ENCODE measurements at places on chromosomes 12 and 14.

DNA sequence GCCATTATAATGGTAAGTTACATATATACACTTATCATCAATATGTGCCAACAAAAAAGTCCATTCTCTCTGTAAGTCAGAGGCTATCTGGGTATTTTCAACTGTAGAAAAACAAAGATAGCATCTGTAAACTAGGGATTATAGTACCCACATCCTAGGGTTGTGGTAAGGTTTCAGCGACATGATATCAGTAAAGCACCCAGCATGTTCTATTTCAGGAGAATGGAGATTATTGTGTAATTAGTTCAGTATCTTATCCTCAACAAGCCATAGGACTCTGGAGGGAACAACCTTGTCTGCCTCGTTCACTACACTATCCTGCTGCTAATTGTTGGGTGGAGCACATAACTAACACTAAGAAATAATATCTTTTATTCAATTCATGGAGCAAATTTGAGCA lies 19.7 kb upstream of the CKAP4 start:
- H3K27ac ChIP-seq, result no peak overlapping the region
- no peak overlapping the region for H3K4me3 ChIP-seq
- H3K27me3 ChIP-seq, result no peaks in the 10 kb centered on the region
- DNase-seq, result no peak
- peaks cover 11% of the 10 kb centered on the region for H3K4me1 ChIP-seq
- H3K36me3 ChIP-seq, result no peaks in the 10 kb centered on the region

GRCh38 chr14:96252999-96253539 lies 2.9 kb upstream of the BDKRB1 start:
- no peak overlapping the region for H3K27ac ChIP-seq
- DNase-seq, result no peak
- H3K27me3 ChIP-seq, result no peaks in the 10 kb centered on the region
- H3K4me3 ChIP-seq, result no peak overlapping the region

DNA sequence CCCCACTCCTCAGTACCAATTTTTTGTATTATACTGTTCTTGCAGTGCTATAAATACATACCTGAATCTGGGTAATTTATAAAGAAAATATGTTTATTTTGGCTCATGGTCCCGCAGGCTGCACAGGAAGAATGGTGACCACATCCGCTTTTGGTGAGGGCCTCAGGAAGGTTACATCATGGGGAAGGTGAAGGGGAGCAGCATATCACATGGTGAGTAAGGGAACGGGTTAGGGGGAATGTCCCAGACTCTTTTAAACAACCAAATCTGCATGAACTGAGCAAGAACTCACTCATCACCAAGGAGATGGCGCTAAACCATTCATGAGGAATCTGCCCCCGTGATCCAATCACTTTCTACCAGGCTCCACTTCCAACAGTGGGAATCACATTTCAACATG lies 40.0 kb downstream of the OSBPL8 start:
- DNase-seq, result no peak
- H3K27ac ChIP-seq, result no peak overlapping the region
- H3K27me3 ChIP-seq, result no peaks in the 10 kb centered on the region
- H3K4me3 ChIP-seq, result no peak overlapping the region
- H3K36me3 ChIP-seq, result peaks cover 4% of the 10 kb centered on the region

GRCh38 chr12:75814851-75815754 lies 216.5 kb downstream of the PHLDA1 start:
- H3K4me1 ChIP-seq, result peaks cover 6% of the 10 kb centered on the region
- H3K27ac ChIP-seq, result peak overlapping the region; percentile 67
- no peak for DNase-seq
- H3K4me3 ChIP-seq, result no peak overlapping the region

DNA sequence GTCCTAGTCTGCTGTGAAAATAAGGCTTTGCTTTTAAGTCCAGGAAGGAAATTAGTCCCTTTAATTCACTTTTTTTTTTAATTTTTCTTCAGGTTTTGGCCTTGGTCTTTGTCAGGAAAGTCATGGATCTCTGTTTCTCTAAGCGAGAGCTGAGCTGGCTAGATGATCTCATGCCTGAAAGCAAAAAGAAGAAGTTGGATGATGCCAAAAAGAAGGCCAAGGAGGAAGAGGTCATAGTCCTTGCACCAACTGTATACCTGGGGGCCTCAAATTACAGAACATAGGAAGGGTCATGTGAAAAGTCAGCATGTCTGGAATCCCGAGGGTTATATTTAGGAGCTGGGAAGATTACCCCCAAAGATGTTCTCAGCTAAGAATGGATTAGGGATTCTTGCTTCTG lies 72.3 kb downstream of the SLC4A8 start:
- no peaks in the 10 kb centered on the region for H3K27me3 ChIP-seq
- no peak for DNase-seq
- no peaks in the 10 kb centered on the region for H3K4me1 ChIP-seq
- H3K27ac ChIP-seq, result no peak overlapping the region
- no peak overlapping the region for H3K4me3 ChIP-seq

- H3K36me3 ChIP-seq, result no peaks in the 10 kb centered on the region
- H3K4me3 ChIP-seq, result no peak overlapping the region
- peaks cover 4% of the 10 kb centered on the region for H3K27me3 ChIP-seq
- no peaks in the 10 kb centered on the region for H3K4me1 ChIP-seq
- no peak for DNase-seq
Observed at GRCh38 chr14:66237741-66238140, 248.4 kb upstream of the CCDC196 start.

DNA sequence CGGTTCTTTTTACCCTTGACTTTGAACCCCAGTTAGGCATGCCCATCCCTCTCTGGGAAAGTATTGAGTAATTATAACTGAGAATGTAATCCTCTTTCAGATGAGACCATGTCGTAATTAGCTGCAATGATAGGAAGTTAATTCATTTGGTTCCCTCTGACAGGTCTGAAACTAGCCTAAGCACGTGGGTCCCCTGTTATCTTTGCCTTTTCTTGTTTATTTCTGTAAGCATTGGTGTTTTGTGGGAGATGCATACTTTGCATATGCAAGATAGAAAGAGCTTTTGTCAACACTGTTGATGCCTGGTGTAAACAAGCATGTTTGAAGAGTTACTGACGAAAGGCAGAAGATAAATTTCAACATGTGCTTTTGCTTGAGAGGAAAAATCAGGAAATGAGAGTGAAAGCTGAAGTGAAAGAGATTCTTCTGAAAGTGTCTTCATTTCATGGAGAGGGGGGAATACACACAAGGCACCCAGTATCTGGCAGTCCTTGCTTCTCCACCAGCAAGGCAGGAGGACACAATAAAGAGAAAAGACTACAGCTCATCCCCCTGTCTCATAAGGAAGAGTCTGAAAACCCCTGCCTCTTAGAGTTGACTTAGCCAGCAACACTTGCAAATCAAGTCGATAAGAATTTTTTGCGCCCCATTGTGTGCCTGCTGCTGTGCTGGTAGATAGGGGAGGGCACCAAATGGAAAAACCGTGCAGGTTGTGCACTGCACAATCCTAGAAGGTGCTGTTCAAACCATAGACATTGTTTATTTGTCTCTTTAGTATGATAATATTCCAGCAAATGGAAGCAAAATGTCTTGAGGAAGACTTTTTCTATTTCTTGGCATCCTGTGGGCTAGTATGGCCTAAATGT lies 77.8 kb downstream of the SLC24A4 start:
- no peak overlapping the region for H3K4me3 ChIP-seq
- H3K27ac ChIP-seq, result no peak overlapping the region
- H3K4me1 ChIP-seq, result no peaks in the 10 kb centered on the region
- no peaks in the 10 kb centered on the region for H3K27me3 ChIP-seq

DNA sequence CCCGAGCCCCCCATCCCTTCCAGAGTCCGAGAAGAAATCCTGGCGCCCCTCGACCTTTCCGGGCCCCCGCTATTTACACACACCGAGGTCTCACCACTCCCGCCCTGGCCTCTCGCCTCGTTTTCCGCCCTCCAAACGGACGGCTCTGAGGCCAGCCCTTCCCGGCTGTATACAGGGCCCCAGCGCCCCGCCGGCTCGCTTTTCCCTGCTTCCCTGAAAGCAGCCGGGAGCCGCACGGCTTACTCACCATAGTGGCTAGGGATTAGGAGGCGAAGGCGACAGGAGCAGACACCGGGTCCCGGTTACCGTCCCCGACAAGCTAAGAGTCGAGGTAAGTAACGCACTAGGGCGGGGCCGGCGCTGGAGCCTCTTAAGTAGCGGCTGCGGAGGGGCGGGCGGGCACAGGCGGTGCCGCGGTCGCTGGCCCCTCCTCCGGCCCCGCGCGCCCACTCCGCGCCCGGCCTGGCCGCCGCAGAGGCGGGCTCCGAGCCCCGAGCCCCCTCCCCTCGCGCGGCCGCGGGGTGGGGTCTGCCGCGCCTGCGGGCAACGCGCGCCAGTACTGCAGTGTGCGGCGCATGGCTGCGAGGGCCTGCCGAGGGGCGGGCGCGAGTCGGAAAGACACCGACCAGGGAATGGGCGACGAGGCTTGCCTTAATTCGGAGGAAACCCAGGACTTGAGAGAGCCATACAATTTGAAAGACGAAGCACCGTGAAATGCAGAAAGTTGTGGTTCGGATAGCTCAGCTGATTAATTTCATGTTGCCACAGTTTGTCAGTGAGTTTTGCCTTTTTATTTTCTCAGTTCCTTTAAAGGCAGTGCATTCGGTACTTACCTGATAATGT lies at the start of gene TUBA1B:
TUBA1B (minus strand) TSS at position 345 of the 843 bp plus-strand sequence; CDS start at position 250, 95 bp downstream.
- no peaks in the 10 kb centered on the region for H3K27me3 ChIP-seq
- DNase-seq, result peak; percentile 88
- H3K27ac ChIP-seq, result peak within 1 kb of the TSS; percentile 92

DNA sequence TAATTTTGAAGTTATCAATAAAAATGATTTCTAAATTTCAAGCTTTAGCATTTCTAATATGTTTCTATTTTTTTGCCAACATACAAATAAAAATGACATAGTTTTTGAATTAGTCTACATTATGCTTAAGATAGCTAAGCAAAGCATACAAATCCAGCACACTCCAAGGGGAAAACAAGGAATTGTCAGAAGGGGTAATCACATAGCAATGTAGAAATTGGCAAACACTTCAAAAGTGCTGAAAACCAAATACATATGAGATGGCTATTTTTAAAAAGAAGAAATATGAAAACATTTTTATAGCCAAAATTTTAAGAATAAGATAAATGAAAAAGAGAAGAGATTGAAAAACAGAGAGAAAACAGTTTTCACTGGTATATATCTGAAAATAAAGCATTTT lies 308.0 kb downstream of the SLC6A15 start:
- no peaks in the 10 kb centered on the region for H3K27me3 ChIP-seq
- no peak for DNase-seq
- no peaks in the 10 kb centered on the region for H3K36me3 ChIP-seq
- no peak overlapping the region for H3K27ac ChIP-seq

GRCh38 chr12:109160433-109160832 lies 44.0 kb downstream of the ACACB start:
- H3K4me1 ChIP-seq, result peaks cover 1% of the 10 kb centered on the region
- no peaks in the 10 kb centered on the region for H3K36me3 ChIP-seq
- H3K27ac ChIP-seq, result no peak overlapping the region
- H3K4me3 ChIP-seq, result no peak overlapping the region

GRCh38 chr12:92145481-92145730 lies 240 bp downstream of the BTG1 start:
- peak overlapping the region; percentile 87 for H3K4me3 ChIP-seq
- peak overlapping the region; percentile 91 for H3K27ac ChIP-seq
- no peaks in the 10 kb centered on the region for H3K27me3 ChIP-seq

- H3K27me3 ChIP-seq, result no peaks in the 10 kb centered on the region
- no peak overlapping the region for H3K4me3 ChIP-seq
Observed at GRCh38 chr12:124430491-124430890, 135.6 kb downstream of the RFLNA start.

DNA sequence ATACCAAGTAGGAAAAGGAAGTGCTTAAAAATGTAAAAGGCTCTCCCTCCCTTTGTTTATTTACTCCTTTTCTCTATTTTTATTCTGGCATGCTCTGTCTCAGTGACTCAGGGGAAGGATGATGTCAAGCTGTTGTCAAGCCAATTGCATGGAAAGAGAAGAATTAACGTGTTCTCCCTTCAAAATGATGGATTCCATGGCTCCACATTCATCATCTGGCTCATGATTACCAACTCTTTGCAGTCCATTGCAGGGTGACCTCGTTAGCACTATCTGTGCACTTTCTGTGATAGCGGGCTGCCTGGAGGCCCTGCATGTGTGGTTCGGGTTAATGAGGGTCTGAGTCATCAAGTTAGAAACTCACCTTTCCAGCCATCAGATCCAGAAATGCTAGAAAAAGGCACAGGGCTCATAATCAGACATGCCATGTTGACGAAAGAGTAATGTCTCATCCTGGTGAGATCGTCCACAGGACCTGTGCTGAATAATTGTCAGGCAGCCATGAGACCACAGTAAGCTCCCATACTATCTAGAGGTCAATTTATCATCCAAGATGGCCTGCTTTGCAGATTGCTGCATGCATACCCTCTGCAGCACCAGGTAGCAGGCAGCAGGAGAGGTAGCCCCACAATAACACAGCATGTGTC lies 79.2 kb upstream of the BTG1 start:
- no peak for DNase-seq
- H3K36me3 ChIP-seq, result no peaks in the 10 kb centered on the region
- H3K4me1 ChIP-seq, result no peaks in the 10 kb centered on the region
- H3K27ac ChIP-seq, result no peak overlapping the region
- H3K27me3 ChIP-seq, result no peaks in the 10 kb centered on the region

DNA sequence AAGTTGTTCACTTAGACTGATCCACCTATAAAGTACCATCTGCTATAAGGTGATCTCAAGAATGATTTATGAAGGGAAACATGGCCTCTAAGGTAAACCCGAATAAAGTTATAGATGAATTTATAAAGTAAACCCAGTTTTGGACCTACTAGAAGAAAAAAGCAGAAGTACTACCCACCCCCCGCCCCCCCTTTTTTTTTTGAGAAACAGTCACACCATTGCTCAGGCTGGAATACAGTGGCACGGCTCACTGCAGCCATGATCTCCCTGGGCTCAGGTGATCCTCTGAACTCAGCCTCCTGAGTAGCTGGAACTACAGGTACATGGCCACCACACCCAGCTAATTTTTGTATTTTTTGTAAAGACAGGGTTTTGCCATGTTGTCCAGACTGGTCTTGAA lies 3.9 kb downstream of the ENTPD5 start:
- H3K27me3 ChIP-seq, result no peaks in the 10 kb centered on the region
- no peak overlapping the region for H3K27ac ChIP-seq
- DNase-seq, result no peak

GRCh38 chr12:45322810-45323209 lies 106.9 kb downstream of the ANO6 start:
- no peaks in the 10 kb centered on the region for H3K36me3 ChIP-seq
- no peak overlapping the region for H3K4me3 ChIP-seq
- H3K4me1 ChIP-seq, result no peaks in the 10 kb centered on the region
- no peak overlapping the region for H3K27ac ChIP-seq

- H3K4me3 ChIP-seq, result no peak overlapping the region
- no peaks in the 10 kb centered on the region for H3K36me3 ChIP-seq
- H3K4me1 ChIP-seq, result no peaks in the 10 kb centered on the region
- no peak for DNase-seq
Observed at GRCh38 chr14:52875707-52876106, 75.1 kb downstream of the FERMT2 start.

DNA sequence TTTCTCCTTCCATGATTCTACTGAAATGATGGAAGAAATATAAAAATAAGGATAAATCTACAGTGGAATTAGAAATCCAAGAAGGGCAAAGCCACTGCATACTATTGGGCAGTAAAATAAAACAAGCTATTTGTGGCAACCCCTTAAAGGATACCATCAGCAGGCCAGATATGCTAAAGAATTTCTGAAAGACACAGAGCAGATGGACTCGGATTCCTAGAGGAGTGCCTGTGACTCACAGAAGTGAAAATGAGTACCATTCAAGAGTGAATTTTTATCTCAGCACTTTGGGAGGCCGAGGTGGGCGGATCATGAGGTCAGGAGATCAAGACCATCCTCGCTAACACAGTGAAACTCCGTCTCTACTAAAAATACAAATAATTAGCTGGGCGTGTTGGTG lies 318.1 kb downstream of the LRIG3 start:
- H3K27me3 ChIP-seq, result no peaks in the 10 kb centered on the region
- H3K36me3 ChIP-seq, result no peaks in the 10 kb centered on the region
- no peaks in the 10 kb centered on the region for H3K4me1 ChIP-seq
- no peak for DNase-seq

Measured in effector memory CD4-positive, alpha-beta T cell (primary cell).